Stimulated activated CD4-positive, alpha-beta T cell treated with anti-CD3 and anti-CD28 coated beads, Interleukin-4, amount 100 ng/mL, for 24 hours (primary cell): ENCODE measurements at places on chromosomes 5 and 9.

DNA sequence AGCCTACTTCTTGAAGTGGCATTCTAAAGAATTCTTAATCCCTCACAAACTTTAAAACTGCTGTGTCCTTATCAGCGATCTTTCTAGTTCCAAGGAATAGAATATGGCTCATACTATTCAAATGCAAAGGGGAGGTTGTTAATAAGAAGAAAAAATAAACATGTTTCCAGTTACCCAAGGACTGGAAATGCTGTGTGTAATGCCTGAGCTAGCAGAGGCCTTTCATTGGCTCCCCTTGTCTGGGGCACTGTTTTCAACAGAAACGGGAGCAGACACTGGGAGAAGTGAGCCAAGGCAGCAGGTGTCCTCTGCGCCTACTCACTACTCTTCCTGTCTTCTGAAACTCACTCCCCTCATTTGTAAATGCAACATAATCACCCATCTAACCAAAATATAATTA, 253.0 kb downstream of the MARCHF11 start:
- DNase-seq = no peak

DNA sequence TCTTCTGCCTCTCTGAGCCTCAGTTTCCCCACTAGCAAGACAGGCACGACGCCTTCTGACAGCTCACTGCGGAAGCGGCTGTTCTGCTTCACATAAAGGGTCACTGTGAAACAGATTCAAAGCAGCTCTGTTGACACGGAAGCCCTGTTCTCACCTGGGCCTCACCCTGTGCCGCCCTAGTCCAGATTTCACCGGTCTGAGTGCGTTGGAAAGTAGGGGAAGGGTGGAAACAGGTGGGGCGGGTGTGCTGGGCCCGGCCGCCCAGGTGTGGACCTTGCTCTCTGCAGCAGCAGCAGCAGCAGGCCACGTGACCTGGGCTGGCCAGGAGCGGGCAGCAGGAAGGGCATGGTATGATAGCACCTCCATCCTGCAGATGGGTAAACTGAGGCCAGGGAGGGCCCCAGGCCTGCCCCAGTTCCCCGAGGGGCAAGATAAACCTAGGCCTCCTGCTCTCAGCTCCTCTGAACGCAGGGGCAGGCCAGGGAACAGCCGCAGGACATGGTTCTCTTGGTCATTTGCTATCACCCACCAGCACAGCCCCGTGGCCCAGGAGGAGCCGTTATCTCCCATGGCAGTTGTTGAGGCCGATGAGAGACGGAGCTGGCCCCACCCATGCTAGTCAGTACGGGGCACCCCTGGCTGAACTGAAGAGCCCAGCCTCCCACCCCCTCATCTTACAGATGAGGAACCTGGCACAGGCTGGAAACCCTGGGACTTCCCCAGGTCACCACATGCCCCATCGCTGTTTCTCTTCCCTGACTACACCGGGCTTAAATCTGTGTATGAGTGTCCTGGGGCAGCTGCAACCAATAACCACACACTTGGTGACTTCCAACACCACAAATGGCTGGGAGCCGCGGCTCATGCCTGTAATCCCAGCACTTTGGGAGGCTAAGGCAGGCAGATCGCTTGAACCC, 12.1 kb downstream of the PTGES2 start:
- DNase-seq = no peak

- no peak for DNase-seq
These were observed 2.8 kb upstream of the TBCA start for GRCh38 chr5:77778881-77779438.

- no peak for DNase-seq
These were observed 77.7 kb downstream of the ANKH start for GRCh38 chr5:14793851-14794250.
